ENCODE measurements at places on chromosomes 2 and 18.

GRCh38 chr18:65278939-65279667 lies 471.7 kb upstream of the CDH7 start:
- no peak for DNase-seq

- DNase-seq, result no peak
Measured at GRCh38 chr2:71647356-71647755, 194.0 kb downstream of the DYSF start.

DNA sequence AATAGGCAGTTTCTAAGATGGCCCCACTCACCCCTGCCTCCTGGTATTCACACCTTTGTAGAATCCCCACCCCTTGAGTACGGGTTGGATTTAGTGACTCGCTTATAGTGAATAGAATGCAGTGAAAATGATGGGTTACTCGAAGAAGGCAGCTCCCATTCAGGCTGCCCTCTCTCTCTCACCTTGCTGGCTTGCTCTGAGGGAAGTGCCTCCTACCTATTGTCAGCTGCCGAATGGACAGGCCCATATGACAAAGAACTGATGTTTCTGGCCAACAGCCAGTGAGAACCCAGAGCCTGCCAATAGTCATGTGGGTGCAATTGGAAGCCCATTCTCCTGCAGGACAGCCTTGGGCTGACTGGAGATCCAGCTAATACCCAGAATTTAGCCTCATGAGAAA lies 22.1 kb upstream of the RNF103 start:
- no peak for DNase-seq

DNA sequence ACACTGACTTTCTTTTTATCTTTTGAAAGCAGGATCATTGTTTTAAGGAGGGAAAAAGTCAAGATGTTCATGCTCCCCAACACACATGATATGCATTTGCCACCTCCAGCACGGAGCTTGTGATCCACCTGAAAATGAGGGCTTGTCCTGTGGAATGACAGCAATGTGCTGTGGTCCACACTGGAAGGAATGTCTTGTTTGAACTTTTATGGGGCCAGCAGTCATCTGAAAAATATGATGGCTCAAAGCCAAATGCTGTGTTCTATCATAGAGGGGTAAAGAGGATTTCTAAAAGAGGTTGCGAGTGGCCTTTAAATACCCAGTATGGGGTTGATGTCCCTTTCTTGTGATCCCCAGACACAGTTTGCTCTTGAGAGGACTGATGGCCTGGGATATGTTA lies 226.5 kb upstream of the SPRED2 start:
- no peak for DNase-seq

DNA sequence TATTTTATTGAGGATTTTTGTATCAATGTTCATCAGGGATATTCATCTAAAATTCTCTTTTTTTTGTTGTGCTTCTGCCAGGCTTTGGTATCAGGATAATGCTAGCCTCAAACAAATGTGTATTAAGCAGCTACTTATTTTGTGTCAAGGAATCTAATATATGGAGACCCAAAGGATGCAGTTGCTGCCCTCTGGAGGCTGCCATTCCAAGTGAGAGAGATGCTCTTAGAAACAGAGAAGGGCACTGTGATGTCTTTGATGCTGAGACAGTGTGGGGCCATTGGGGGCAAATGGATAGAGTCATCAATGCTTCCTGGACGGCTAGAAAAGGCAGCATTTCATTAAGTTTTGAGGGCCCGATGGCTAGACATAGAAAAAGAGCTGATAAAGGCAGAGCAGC lies 292.6 kb downstream of the SETBP1 start:
- no peak for DNase-seq

- no peak for DNase-seq
Measured at GRCh38 chr2:207660994-207661393, 35.8 kb upstream of the METTL21A start.

- no peak for DNase-seq
Measured at GRCh38 chr2:187855689-187856088, 301.5 kb upstream of the TFPI start.

- DNase-seq, result no peak
Measured at GRCh38 chr2:120424274-120424796, 78.4 kb downstream of the INHBB start.

GRCh38 chr2:149040451-149040850 lies 2.0 kb downstream of the LYPD6B start:
- peak; percentile 44 for DNase-seq

DNA sequence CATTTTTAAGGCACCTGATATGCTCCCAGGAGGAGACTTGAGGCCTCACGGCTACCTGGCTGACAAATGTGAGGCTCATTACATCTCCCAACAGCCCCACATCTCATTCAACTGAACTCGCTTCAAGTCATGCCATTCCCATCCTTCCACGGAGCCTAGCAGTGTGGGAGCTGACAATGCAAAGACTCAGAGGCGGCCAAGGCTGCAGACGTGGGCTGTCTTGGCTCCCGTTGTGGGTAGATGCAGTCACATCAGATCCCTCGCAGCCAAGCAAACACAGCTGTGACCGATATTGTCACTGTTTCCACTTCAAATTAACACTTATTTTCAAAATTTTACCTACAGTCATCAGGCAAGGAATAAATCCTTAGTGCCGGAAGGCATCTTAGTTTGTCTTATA lies 64.0 kb upstream of the TRIB2 start:
- DNase-seq, result no peak

- DNase-seq, result no peak
Measured at GRCh38 chr18:11176481-11176881, 27.1 kb upstream of the PIEZO2 start.

GRCh38 chr2:163919717-163920116 lies 183.9 kb upstream of the FIGN start:
- no peak for DNase-seq

GRCh38 chr18:9333441-9334328 lies 888 bp upstream of the TWSG1 start:
- DNase-seq, result no peak

- no peak for DNase-seq
Measured at GRCh38 chr2:167862782-167863181, 384.6 kb downstream of the STK39 start.

DNA sequence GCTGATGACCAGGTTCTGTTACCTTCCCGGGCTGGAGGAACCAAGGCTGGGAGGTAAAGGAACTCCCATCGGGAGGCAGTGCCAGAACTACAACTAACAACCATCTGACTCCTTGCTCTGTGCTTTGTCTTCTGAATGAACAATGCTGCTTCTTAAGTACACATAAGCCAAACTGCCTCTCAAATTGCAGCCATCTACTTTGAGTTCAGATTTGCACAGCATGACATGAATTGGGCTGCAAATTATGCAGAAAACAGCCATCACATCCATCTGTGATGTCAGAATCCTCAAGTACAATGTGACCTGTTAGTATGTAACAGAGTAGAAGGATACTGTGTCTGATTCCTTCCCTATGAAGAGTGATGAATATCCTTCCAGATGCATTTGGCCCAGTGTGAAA lies 290.6 kb downstream of the ZNF521 start:
- DNase-seq, result no peak

GRCh38 chr18:48529796-48530195 lies 9.0 kb upstream of the CTIF start:
- no peak for DNase-seq

DNA sequence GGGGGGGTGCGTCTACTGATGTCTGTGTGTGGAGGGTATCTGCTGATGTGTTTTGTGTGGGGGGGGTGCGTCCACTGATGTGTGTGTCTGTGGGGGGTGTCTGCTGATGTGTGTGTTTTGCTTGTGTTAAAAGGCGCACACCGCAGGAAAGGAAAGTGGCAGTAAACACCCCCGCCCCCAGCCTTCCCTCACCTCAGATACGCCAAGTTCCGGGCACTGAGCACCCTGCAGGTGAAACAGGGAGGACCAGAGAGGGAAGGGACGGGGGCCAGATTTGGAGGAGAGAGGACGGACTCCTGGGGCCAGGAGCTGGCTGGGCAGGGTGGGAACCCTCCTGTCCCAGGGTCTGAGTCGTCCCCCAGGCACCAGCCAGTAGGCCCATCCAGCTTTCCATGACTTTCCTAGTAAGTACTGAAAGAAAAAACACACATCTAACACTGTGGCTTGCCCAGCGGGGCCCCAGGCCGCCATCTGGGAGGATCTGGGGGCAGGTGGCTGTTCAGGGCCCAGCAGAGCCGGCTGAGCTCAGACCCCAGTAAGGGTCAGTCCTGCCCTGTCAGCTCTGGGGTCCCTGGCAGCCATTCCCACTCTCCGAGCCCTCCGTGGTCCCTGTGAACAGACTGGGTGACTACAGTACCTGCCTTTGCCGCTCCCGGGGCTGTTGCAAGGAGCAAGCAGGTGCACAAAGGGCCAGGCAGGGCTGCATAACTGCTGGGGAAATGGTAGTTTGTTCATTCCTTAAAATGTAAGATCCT lies 126.9 kb downstream of the NFATC1 start:
- peak; percentile 35 for DNase-seq

DNA sequence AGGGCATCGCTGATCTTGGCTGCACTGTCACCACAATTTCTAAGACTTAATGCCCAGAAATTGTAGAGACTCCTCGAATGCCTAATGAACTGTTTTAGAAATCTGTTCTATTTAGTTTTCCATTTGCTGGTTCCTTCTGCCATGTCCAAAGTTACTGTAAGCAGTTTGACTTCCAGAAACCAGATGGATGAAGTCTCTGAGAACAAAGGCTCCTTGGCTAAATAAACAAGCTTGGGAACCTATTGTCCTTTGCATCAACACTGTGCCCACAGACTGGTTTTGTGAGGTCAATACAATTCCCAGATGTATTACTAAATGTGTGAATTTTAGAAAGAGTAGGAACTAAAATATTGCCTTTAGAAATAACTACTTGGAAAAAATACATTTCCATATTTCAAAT lies 600.2 kb downstream of the NYAP2 start:
- no peak for DNase-seq

DNA sequence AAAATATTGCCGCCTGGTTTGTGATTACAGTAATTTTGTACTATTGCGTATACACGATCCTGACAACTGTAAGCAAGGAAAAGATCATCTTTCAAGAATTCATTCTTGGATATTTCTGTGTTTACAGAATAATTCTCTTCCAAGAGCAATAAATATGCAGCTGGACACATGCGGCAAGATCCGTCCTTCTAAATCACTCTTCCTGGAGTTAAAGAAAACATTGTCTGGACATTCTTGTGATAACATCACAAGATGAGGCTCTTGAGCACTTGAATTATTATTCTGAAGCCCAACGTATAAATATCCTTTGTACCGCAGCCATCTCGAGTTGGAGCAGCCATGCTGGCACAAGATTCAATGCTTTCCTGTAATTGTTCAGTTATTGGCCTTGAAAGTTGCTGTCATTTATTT lies 9.9 kb downstream of the FHL2 start:
- no peak for DNase-seq

DNA sequence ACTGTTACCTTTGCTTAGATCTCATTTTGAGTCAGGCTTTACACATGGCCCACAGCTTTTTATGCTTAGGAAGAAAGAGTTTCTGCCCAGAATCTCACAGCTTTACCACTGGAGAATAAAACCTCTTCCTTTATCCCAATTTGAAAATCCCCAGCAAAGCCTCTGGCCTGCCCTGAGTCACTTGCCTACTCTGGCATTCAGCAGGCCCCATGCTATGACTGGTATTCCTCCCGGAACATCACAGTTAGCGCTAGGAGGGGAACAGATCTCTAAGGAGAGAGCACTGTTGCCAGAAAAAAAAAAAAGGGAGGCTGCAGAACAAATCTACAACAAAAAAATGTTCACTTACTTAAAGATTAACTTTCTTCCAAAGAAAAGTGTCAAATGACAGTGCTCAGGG lies 152.9 kb upstream of the DNMT3A start:
- DNase-seq, result no peak

DNA sequence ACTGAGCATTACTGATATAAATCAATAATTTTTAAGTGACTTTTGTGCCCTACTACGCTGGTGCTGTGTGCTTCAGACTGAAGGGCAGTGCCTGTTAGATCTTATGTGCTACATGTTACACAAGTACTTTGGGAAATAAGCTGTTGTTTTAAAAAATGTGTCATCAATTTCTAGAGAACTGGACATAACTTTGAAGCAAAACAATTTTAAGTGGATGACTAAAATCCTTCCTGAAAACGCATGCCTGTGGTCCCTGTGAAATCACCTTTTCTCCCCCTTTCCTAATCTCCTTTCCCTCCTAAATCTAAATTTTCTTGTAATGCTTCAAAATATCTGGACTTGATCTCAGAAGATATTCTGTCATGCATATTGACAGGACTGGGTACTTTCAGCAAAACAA lies 7.1 kb upstream of the IL1RL1 start:
- no peak for DNase-seq

- DNase-seq, result no peak
Measured at GRCh38 chr2:110910423-110910822, 178.1 kb downstream of the ACOXL start.

DNA sequence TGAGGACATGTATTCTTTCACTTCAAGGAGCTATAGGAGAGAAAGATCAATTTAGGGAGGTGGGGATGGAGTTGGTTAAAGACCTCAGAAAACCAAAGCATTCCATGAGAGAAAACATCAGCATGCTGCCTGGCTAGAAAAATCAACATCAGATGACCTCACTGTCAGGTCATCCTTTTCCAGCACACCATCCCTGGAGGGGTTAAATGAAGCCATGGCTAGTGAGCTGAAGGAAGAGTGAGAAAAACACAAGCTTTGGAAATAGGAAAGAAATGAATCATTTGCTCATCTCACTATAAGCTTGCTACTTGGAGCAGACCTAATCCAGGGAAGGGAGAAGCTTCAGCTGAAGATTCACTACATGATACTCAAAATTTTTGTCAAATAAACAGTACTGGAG lies 109.5 kb upstream of the ITGB6 start:
- DNase-seq, result no peak

GRCh38 chr2:66938471-66938967 lies 458.6 kb upstream of the ETAA1 start:
- no peak for DNase-seq

DNA sequence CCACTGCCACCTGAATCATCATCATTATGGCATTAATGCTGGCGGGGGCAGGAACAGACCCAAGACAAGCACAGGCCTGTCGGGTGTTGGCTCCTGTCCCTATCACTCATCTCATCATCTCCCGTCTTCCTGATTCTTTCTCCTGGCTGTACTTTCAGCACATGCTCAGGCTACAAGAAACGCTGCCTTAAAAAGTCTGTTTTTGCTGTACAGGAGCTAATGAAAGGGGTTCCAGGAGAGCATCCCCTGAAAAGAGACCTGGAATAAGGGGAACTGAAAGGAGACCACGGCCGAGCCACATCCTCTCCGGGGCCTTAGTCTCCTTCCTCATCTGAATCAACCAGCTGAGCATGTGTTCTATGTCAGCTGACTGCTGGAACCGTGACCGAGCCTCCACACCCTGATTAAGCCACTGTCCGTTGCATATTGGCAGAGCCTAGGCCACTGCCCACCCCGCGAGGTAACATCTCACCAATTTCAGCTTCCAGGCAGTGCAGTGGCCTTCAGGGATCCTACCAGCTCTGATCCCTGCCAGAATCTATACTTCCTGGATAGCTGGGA lies 62.6 kb downstream of the DNMT3A start:
- DNase-seq, result no peak

DNA sequence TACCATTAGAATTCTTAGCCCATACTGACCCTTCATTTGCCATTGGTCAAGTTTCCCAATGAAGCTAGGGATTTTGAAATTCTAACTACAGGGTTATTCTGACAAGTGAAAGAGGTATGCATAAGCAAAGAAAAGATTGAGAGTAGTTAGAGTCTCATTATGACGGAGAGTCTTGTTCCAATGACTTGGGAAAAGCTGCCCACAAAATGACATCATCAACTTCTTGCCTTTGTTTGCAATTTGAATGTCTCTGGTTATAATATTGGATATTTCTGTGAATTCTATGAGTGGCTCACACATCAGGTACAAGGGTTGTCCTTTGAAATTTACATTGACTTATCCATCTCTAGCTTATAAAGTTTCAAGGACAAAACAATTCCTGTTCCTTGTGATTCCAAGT lies 772.2 kb downstream of the TRIB2 start:
- no peak for DNase-seq

Data from stimulated activated CD4-positive, alpha-beta T cell treated with anti-CD3 and anti-CD28 coated beads, Interleukin-12 subunit alpha, Interleukin-12 subunit beta, amount 100 ng/mL, for 24 hours (primary cell).